Stimulated activated CD4-positive, alpha-beta T cell treated with anti-CD3 and anti-CD28 coated beads, Interleukin-15, amount 100 ng/mL, for 1 hour (primary cell): ENCODE measurements at places on chromosomes 3 and 15.

DNA sequence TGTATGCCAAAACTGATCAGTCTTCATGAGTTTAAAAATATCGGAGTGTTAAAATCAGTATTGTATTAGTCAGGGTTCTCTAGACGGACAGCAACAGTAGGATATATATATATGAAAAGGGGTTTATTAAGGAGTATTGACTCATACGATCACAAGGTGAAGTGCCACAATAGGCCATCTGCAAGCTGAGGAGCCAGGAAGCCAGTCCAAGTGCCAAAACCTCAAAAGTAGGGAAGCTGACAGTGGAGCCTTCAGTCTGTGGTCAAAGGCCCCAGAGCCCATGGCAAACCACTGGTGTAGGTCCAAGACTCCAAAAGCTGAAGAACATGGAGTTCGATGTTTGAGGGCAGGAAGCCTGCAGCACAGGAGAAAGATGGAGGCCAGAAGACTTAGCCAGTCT, 391.0 kb upstream of the CADM2 start:
- no peak for DNase-seq

- DNase-seq: no peak
These were observed 103.4 kb upstream of the FHIT start for GRCh38 chr3:61354604-61355003.

- DNase-seq: no peak
These were observed 237.5 kb upstream of the STT3B start for GRCh38 chr3:31295150-31295765.

DNA sequence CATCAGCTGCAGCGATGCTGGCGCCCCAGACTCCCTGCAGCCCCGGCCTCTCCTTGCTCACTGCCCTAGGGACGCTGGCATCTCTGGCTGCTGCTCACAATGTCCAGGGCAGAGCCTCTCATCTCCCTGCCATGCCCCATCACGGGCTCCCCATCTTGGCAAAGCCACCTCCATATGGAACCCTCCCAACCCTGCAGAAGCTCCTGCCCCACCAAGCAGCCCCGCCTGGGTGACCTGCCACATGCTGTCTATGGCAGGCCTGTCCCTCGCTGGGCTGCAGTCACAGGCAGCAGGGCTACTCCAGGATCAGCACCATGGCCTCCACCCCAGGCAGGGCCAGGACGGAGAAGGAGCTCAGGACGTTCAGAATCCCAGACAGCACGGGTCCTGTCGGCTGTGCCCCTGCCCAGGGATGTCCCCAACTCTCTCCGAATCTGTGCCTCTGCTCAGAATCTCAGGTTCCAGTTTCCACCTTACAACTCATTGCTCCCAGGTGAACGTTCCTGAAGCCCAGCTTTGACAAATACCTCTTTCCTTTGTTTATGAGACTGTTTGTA, 58.4 kb downstream of the PLXNA1 start:
- DNase-seq: no peak

GRCh38 chr15:82649226-82649999, 2.2 kb upstream of the CPEB1 start:
- DNase-seq: no peak

- DNase-seq: no peak
These were observed 247.7 kb upstream of the TLE3 start for GRCh38 chr15:70345251-70346019.

- no peak for DNase-seq
These were observed 36.3 kb upstream of the HERC1 start for GRCh38 chr15:63870043-63870394.

- DNase-seq: no peak
These were observed 80.4 kb downstream of the CEP152 start for GRCh38 chr15:48730506-48730905.

GRCh38 chr15:70209499-70209898, 111.8 kb upstream of the TLE3 start:
- no peak for DNase-seq

DNA sequence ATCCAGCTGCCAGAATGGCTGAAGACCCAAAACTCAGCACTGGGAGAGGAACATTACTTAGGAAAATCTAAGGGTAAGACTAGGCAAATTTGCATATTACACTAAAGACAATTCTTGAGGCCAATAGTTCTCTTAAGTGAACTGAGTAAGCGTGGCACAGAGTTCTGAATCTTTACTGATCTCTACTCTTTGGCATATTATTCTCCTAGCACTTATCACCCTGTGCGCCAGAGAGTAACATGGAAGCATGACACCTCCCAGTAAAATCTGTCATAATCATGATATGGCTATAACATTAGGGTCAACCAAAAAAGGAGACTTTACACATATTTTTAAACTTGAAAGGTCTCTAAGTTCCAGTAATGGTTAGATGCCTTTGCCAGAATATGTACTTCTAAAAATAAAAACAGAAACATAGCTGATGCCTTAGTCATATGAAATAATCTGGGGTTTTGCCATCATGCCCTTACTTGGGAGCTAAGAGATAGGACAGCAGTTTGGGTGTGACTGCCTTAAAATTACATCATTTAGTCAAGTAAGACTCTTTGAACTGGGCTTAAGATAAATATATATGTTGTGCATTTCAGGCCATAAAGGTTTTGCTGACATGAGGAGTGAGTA, 290.5 kb downstream of the PLCL2 start:
- no peak for DNase-seq

- DNase-seq: no peak
These were observed at the start of gene CCR2 for GRCh38 chr3:46353647-46354410. TSS of gene CCR2 (plus strand) at chr3:46354111. CDS start at chr3:46357528, 3,417 bp downstream.

DNA sequence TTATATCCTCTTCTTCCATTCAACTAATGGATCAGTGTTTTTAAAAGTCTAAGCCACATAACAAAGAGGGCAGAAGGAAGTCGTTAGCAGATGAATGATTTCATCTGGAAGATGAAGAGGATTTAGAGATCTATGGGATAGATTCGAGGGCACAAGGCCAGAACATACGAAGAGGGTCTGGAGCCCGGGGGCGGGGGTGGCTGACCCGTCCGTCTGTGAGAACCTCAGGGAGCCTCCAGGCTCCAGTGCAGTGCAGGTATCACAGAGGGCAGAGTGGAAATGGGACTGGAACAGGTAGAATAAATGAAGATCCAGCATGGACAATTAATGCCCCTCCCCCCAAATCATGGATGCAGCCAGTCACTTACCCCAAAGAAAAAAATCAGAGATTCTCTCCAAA, 1.5 kb upstream of the GOLGA8B start:
- no peak for DNase-seq

DNA sequence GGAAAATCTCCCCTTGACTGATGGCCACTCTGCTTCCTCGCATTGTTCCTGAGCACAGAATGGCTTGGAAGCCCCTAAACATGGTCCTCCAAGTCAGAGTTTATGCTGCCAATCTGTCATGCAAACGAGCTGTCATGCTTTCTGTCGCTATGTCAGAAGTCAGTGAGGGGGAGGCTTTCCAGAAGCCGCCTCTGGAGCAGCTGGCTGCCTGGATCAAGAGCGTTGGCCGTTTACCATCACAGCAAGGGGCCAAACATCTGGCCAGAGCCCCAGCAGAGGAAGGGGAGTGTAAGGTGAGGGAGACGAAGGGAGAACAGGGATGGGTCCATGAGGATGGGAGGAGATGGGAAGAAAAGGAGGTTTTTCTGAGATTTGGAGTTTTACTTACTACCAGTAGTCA, 372.6 kb upstream of the NR2F2 start:
- no peak for DNase-seq

DNA sequence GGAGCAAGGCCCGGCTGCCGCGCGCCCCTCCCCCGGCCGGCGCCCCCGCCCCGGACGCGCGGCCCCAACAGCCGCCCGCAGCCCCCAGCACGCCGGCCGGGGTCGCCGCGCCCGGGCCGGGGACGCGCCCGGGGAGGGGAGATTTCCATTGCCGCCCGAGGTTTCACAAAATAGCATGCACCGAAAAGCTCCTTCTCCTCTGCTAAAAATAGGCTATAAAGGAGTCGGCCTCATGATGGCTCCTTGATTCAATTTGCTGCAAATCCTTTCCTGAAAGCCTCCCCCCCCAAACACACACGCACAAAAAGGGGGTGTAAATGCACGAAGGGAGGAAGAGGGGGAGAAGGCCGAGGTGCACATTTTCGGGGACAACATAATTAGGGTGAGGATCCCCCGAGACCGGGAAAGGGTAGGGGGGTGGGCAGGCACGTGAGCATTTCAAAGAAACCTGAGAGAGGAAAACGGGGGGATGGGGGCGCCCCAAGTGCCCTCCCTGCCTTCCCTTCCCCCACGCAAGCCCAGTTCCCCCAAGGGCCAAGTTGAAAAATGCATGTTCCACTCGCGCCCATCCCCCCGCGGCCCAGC, 734 bp downstream of the TBL1XR1 start:
- peak; percentile 20 for DNase-seq

GRCh38 chr15:33066584-33066983, 127.9 kb downstream of the FMN1 start:
- no peak for DNase-seq

- no peak for DNase-seq
These were observed 643.0 kb downstream of the TBL1XR1 start for GRCh38 chr3:176554264-176554663.
